ENCODE measurements at places on chromosomes 4 and X.

GRCh38 chr4:173171098-173171497 lies 2.5 kb downstream of the GALNT7 start:
- DNase-seq, result no peak

GRCh38 chrX:143121477-143121876 lies 95.7 kb downstream of the SPANXN4 start:
- DNase-seq, result no peak

- no peak for DNase-seq
These were observed 26.0 kb downstream of the AIFM1 start for GRCh38 chrX:130139474-130140201.

GRCh38 chr4:138045036-138045435 lies 197.1 kb downstream of the SLC7A11 start:
- DNase-seq, result no peak

DNA sequence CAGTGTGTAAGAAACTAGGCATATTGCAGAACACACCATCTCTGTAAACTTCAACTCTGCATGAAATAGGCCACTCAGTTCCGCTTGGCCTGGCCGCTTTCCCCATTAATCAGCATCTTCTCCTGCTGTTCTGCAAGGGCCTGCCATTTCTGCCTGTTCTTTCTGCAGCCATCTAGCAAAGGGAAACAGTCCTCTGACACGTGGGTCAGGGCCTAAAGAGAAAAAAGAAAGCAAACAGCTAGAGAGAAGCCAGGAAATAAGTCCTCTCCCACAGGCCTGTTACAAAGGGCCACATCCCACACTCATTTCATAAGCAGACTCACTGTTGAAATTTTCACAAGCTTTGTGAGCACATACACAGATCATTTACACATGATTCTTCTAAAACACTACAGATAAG lies 130.1 kb downstream of the PDE5A start:
- no peak for DNase-seq

- DNase-seq, result no peak
These were observed 93.6 kb downstream of the DCTD start for GRCh38 chr4:182823576-182823975.

DNA sequence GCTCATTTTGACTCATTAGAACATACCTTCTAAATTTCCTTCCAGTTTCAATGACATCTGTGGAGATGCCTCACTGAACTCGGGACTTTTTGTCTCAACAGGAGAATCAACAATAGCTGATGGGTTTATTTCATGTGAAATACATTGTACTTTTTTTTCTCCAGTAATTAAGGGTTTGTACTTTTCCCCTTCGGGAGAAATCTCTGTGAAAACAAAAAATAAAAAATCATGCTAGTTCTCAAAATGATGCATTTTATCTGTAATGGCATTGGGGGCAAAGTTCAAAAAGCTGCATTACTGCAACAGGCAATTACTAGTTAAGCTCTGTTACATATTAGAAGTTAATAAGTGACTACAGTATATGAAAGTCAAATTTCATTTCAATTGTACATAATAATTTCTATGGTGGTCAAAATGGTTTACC lies 167.3 kb upstream of the SH3RF1 start:
- no peak for DNase-seq

- DNase-seq, result no peak
These were observed 15.7 kb downstream of the SH2D1A start for GRCh38 chrX:124362072-124362471.

- no peak for DNase-seq
These were observed 101.2 kb upstream of the CBLL2 start for GRCh38 chrX:22171287-22172060.

- no peak for DNase-seq
These were observed 170.6 kb downstream of the ZNF330 start for GRCh38 chr4:141391293-141391692.

- DNase-seq, result no peak
These were observed 61.1 kb upstream of the DCTD start for GRCh38 chr4:182978152-182978827.

DNA sequence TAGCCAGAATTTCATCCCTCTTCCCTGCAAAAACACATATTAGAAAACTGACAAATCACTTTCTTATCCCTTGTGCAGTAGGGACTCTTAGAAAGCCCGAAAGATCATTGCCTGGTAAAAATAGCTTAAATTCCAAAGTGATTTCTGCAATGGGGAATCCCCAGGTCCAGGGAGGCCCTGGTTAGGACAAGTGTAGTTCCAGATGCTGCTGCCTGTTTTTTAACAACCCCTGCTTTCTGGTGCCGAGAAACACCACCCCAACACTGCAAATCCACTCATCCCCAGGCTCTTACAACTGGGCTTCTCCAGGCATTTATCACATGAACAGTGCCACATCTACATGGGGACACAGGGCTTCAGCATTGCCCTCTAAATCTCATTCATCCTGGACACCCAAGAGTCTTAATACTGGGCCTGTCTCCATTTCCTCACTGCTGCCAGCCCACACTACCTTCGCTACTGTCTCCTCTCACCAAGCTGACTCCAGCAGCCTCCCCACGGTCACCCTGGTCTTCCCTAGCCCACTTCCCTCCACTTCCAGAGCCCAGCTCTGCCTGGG lies 112.2 kb upstream of the PSAPL1 start:
- no peak for DNase-seq

DNA sequence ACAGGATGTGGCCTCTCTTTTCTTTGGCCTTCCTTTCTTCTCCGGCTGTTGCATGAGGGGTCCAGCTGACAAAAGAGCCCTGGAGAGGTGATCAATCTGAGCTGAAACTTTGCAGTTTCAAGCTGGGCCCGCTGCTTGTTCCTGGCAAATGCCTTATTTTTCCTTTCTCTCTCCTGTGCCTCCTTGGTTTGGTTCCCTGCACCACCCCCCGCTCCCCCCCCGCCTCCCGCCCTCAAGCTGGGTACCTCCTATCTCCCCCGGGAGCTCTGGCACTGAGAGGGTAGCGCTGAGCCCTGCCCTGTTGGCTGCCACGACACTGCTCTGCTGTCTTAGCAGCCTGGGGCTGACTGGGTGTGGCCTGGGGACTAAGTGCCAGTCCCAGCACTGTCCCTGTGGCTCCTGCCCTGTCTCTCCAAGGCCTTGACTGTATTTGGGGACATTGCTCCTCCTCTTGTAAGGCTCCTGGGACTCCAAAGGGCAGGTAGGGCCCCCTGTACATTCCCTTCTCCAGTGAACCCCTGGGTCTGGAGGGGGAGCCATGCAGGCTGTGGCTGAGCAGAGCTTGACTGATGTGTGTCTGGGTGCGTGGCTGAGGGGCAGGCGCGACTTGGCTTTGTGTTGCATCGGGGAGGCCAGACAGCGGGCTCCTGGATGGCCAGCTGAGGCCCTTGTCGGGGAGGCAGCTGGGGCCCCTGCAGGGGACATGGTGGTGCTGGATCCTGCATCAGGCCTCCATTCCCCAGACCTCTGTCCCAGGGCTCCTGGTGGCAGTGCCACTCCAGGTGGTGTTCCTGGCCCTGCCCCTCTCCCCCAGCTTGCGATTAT lies 1.1 kb downstream of the PLXNA3 start:
- no peak for DNase-seq

DNA sequence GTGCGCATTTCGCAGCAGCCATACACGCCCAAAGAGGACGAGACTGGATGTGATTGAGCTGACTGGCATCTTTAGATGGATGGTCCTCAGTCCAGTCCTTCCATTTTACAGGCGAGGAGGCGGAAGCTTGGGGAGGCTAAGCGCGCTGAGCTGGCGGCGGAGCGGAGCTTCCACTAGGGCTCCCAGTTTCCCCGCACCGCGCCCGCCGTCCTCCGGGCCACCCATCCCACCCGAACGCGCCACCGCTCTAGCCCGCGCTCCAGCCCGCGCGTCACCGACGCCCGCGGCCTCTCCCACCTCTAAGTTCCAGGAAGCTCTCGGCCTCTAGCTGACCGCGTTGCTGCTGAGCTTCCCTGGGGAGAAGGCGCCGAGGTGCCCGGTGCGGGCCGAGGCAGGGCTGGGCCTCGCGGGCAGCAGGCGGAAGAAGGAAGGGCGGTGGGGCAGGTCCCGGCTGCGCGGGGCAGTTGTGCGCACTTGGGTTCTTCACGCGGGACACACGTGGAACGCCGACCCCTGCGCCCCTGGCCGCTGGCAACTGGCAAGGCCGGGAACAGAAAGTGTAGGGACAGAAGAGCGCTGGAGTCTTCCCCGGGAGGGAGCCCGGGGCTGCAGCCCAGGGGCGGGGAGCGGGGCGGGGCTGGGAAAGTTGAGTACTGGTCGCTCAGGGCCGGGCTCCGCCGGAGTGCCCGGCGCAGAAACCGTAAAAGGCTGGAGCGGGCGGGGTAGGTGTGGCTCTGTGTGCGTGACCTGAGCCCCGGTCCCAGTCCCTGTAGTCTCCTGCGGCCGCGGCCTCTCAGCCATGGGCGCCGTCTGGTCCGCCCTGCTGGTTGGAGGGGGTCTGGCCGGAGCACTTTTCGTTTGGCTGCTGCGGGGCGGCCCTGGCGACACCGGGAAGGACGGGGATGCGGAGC lies at the start of gene STBD1:
STBD1 (plus strand) TSS at position 763 of the 911 bp plus-strand sequence; CDS start at position 800, 37 bp downstream.
- no peak for DNase-seq

DNA sequence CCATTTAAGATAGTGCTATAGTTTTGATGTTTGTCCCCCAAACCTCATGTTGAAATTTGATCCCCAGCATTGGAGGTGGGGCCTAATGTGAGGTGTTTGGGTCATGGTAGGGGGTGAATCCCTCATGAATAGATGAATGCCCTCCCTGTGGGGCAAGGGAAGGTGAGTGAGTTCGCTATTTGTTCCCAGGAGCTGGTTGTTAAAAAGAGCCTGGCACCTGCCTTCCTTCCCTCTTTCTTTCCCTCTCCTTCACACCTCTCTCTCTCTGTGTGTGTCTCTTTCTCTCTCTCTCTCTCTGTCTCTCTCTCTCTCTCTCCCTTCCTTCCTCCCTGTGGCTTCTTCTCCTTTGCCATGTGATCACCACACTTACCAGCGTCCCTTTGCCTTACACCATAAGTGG lies 160.7 kb downstream of the AASDH start:
- no peak for DNase-seq

DNA sequence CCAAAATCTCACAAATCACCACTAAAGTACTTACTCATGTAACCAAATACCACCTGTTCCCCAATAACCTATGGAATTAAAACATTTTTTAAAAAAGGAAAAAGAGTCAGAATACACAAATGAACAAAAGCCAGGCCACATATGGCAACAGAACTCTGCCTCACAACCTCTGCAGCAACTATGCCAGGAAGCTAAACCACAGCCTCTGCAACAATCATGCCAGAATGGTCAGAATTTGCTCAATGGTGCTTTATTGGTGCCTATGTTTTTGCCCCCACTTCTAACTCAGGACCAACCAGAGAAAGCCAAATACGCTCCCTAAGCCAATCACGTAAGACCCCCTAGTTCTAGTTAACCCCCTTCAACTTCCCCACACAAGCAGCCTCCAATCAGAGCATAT lies 69.6 kb downstream of the HOPX start:
- no peak for DNase-seq

- DNase-seq, result no peak
These were observed 4.9 kb downstream of the GNRHR start for GRCh38 chr4:67749286-67749685.

- DNase-seq, result no peak
These were observed 79.6 kb downstream of the AFF2 start for GRCh38 chrX:148580016-148580415.

DNA sequence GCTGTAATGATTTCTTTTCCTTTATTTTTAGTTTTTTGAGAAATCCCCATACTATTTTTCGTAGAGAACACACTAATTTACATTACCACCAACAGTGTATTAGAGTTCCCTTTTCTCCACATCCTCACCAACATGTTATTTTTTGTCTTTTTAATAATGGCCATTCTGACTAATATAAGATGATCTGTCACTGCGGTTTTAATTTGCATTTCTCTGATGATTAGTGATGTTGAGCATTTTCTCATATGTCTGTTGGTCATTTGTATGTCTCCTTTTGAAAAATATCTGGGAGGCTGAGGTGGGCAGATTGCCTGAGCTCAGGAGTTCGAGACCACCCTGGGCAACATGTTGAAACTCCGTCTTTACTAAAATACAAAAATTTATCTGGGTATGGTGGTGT lies 30.2 kb downstream of the SPINK2 start:
- no peak for DNase-seq

GRCh38 chr4:1299301-1299860 lies 9.7 kb downstream of the MAEA start:
- no peak for DNase-seq

DNA sequence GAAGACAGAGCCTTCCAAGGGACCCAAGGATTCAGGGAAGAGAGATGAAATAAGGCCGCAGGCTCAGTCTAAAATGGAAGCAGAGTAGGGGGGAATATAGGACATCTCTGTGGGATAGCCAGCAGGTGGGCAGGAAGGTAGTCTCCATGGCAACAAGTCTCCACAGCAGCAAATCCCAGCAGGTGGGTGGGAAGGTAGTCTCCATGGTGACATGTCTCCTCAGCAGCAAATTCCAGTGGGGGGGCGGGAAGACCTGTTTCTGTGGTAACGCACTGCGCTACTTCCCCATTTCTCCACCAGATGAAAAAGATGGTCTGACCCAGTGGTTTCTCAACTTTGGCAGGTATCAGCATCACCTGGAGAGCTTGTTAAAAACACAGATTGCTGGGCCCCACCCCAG lies 18.3 kb downstream of the NLGN3 start:
- DNase-seq, result no peak

DNA sequence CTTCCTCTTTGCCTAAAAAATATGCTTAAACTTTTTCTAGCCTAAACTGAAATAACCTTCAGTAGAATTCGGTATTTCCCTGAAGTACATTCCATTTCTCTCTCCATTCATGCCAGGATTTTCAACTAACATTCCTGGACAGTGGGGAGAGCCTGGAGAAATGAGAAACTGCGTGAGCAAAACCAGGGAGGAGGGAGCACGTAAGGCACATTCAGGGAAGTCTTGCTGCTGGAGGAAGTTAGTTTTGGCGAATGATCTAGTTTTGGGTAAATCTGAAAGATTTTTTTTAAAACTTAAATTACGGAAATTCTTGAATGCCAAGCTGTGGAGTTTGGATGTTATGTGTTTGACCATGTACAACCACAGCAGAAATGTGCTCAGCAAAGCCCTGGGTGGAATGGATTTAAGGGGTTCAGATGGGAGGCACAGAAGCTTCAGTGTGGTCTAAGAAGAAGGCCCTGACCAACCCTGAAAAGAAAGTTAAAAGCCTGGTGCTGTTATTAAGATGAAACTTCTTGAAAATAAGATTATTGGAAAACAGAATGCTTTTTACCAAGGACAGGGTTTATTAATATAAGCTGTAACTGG lies 347.8 kb downstream of the ANK2 start:
- no peak for DNase-seq

DNA sequence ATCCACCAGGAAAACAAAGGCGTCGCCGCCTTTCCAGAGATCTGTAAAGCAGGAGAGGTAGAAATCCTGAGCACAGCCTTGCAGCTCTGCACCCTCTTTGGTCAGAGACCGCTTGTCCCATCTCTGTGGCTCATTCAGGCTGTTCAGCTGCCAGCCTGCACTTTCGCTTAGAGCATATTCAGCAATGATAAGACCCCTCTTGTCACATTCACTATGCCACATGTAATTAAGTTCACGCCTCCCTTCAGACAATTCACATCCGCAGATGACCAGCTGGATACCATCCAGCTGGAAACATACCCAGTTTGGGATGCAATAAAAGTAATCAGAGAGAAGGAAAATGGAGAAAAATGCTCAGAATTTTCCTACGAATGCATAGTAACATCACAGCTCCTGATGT lies 335.4 kb downstream of the UNC5C start:
- DNase-seq, result no peak

Measured in NCI-H1048 (cell line).